ENCODE measurements at places on chromosomes 6 and 20.

DNA sequence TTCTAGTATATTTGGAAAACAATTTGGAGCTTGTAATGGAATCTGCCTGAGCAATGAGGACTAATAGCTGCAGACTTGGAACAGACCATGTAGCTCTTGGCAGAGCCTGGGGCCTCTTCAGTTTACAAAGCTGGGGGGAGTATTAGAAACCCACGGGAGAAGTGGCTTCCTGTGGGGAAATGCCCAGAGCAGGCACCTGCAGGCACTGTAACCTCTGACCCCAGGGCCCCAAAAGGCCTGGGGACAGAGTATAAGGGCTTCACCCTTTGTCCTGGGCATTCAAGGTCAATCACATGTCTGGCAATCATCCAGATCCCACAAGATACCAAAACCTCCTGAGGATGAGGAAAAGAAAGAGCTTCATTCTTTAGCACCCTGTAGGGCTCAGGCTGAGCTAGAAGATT lies 19.4 kb downstream of the PKIG start:
- DNase-seq: no peak

- DNase-seq: no peak
Measured at GRCh38 chr20:10402938-10403608, 30.9 kb downstream of the MKKS start.

DNA sequence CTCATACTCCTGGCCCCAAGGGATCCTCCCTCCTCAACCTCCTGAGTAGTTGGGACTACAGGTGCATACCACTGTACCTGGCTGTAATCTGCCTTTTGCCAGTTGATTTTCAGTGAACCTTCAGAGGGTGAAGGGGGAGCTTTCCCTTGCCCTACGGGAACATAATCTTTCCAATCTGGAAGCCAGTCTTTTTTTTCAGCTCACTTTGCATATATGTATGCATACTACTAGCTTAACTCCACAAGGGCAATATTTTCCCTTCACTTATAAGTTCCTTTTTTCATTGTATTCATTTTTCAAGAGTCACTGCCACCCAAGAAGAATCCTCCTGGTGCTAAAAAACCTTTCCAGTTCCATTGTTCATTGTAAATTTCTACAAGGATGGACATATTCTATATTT lies 53.4 kb upstream of the GCM1 start:
- DNase-seq: no peak

- no peak for DNase-seq
Measured at GRCh38 chr6:104531646-104532045, 328.1 kb downstream of the HACE1 start.

- no peak for DNase-seq
Measured at GRCh38 chr20:8667306-8667705, 401.6 kb upstream of the PLCB4 start.

Measured in stimulated activated CD4-positive, alpha-beta T cell treated with anti-CD3 and anti-CD28 coated beads, Interleukin-1b, Interleukin-23, amount 100 ng/mL, for 1 hour (primary cell).